Omental fat pad (tissue), 4 donors: ENCODE measurements at places on chromosomes 12 and 14. TPM values are rescaled to one million over a fixed set of nuclear protein-coding genes. Genes with fewer than 3 reads are reported as not detected.

DNA sequence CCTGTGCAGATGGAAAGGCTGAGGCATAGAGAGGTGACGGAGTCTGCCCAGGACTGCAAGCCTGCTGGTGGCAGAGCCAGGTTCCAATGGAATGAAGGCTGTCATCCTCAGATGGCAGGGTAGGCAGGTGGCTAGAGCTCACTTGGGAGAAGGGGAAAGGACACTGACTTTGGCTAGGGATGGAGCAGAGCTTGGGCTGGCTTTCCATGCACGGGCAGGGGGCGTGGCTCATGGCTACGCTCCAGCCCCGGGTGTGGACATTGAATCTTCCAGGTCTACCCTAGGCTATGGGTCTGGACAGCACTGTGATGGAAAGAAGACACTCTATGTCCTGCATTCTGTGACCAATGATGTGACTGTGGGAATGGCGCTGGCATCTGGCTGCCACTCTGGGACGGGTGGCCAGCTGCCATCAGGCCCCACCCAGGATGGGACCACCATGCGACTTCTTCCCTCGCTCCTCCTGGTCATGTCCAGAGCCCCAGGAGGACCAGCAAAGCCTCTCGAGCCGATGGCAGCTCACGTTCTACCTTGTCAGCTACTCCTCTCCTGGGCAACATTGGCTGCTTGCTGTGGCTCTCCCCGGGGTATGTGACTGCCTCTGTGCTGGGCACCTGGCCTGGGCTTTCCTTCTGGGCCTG is 398.7 kb downstream of the TMEM121 start:
- DNase-seq: no peak

GRCh38 chr12:104480826-104481440 is 24.2 kb downstream of the CHST11 start:
- DNase-seq: no peak

GRCh38 chr14:59595071-59595470 is 18.5 kb upstream of the CCDC175 start:
- no peak for DNase-seq

DNA sequence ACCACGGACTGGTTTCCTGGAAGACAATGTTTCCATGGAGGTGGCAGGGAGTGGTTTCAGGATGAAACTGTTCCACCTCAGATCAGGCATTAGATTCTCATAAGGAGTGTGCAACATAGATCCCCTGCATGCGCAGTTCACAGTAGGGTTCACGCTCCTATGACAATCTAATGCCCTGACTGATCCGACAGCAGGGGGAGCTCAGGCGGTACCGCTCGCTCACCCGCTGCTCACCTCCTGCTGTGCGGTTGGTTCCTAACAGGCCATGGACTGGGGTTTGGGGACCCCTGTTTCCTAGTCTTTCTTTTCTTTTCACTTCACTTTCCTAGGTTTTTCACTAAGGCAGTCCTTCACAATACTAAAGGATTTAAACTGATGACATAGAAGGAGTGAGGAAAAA is 39.6 kb downstream of the GUCY2C start:
- no peak for DNase-seq

Gene MFAP5
- 793 TPM for total RNA-seq

DNA sequence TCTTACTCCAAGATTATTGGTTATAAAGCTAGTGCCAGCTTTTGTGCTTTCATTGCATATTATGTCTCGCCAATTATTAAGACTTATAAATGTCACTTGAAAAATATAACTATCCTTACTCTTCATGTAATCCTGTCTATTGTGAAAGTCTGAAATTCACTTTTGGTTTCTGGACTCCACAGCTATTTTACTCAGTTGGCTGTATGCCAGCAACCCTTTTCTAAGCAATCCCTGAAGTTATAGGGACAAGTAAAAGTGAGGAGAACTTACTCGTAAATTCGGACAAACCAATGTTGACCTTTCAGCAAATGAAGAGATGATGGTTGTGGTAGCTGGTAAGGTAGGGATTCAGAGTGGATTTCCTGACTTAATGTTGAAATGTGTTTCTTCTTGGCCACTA is 196.3 kb downstream of the NPAS3 start:
- DNase-seq: no peak

DNA sequence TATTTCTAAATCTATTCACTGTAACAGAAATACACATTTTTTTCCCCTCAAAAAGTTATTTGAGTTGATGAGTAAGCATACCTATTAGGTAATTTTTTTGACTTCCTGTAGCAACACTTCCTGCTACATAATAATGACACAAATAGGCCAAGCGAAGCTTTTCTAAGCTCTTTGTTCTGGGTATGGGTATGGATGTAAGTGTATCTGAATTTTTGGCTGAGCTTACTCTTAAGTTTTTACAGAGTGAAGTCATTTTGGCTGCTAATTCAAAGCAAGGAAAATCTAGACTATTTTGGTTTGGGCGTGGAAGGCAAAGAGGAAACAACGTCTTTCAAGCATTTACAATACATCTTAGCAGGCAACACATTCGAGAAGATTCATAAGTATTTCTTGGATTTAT is 1206.0 kb upstream of the FLRT2 start:
- DNase-seq: no peak

DNA sequence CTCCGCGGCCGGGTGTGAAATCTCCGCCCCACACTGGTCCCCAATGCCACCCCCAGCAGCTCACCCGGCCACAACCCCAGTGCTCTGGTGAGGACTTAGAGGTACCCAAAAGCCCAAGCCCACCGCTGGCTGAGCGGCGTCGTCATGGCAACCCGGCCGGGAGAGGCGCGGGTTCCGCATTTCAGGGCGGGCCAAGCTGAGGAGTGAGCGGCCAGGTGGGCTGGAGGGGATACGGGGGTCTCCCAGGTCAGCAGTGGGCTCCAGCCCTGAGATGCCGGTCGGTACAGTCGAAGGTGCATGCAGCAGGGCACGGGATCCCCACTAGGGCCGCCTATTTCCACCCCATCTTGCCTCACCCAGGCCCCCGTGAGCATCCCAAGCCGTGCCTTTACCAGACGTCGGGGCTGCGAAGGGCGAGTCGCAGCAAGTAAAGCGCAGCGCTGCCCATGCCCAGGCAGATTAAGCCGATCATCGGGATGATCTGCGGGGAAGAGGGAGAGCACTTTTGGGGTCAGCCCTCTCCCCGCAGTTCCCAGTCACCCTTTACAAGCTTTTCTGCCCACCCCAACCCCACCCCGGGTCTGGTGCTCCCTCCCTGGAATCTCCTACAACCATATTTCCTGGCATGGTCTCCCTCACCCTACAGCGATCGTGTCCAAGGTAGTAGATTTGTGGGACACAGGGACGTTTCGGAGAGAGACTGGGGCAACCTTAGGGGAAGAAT is 6.9 kb downstream of the SHMT2 start:
- no peak for DNase-seq

- DNase-seq: no peak
These were observed 240.0 kb downstream of the DIO2 start for GRCh38 chr14:79971330-79971729.

GRCh38 chr12:106110626-106111300 is 28.0 kb downstream of the NUAK1 start:
- no peak for DNase-seq

GRCh38 chr14:58776516-58776915 is 138.8 kb downstream of the DACT1 start:
- no peak for DNase-seq

DNA sequence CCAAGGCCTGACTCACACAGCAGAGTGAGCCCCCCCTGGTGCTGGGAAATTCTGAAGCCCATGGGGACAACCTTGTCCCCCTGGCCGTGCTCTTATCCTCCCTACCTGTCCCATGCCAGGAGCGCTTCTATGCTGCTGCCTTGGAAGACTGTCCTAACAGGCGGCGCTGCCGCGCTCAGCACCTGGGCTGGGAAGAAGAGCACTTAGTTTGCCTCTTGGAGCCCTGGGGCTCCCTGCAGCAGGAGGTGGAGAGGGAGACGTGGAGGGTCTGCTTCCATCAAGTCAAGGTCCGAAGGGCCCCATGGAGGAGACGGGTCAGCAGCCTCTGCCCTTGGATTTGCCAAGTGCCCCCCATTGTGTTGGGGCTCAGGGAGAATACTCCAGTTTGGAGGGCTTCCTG is 300.5 kb downstream of the CACNA1C start:
- DNase-seq: no peak

Gene STAC3
- total RNA-seq: 3.7 TPM
